BJ (cell line): ENCODE measurements at places on chromosomes 1 and 21. TPM values are rescaled to one million over a fixed set of nuclear protein-coding genes. Genes with fewer than 3 reads are reported as not detected.

Gene FCRL4
- polyA plus RNA-seq: not detected in 2 replicates

Gene RHBDL2
- polyA plus RNA-seq: 0.07 and 0.33 TPM in 2 replicates

Gene EDARADD
- polyA plus RNA-seq: 0.05 TPM in 1 of 2 replicates, not detected in the other

Gene PTPRC
- polyA plus RNA-seq: 0.20 and 0.22 TPM in 2 replicates

DNA sequence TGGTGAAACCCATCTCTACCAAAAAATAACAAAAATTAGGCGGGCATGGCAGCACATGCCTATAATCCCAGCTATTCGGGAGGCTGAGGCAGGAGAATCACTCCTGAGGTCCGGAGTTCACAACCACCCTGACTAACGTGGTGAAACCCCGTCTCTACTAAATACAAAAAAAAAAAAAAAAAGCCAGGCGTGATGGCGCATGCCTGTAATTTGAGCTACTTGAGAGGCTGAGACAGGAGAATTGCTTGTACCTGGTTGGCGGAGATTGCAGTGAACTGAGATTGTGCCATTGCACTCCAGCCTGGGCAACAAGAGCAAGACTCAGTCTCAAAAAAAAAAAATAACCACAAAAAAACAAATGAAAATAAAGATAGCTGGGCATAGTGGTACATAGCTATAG is 42.3 kb downstream of the CC2D1B start:
- no peak for DNase-seq

- peak; percentile 2 for DNase-seq
Measured at GRCh38 chr1:114122941-114123618, 30.6 kb downstream of the SYT6 start.

DNA sequence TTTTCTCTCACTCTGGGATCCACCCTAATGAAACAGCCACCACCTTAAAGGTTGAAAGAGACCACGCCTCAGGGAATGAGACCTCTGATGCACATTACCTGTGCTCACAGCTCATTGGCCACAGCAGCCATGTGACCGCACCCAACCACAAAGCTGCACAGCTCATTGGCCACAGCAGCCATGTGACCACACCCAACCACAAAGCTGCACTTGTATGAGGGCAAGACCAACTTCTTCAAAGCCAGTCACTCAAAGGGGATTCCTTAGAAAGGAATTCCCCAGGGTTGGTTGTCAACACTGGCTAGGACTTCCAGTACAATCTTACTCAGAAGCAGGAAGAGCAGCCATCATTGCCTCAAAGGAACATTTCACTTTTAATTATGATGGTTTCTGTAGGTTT is 43.6 kb upstream of the PDE9A start:
- no peak for DNase-seq

GRCh38 chr21:40620386-40621145 is 226.4 kb downstream of the DSCAM start:
- no peak for DNase-seq

- DNase-seq: no peak
Measured at GRCh38 chr1:1794999-1795398, 16.7 kb upstream of the NADK start.

DNA sequence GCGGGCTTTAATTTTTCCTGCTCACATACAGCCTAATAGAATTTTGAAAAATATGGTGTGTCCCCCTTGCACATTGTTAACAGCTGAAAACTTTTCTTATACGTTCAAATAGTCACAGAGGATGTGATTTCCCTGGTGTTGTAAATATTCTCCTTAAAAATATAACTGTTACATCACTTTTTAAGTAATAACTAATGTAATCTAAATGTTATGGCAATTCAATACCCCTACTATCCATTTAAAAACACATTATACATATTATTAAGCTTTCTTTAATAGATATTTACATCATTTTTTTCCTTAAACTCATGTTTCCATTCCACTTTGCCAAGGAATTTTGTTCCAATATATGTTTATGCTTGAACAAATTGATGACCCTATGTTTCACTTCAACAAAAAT is 85.5 kb upstream of the S1PR1 start:
- DNase-seq: no peak

GRCh38 chr1:231208980-231209379 is 32.0 kb upstream of the GNPAT start:
- no peak for DNase-seq

GRCh38 chr1:182215764-182216163 is 154.3 kb upstream of the ZNF648 start:
- DNase-seq: peak; percentile 97

GRCh38 chr1:61752921-61753389 is 10.7 kb downstream of the PATJ start:
- DNase-seq: no peak

DNA sequence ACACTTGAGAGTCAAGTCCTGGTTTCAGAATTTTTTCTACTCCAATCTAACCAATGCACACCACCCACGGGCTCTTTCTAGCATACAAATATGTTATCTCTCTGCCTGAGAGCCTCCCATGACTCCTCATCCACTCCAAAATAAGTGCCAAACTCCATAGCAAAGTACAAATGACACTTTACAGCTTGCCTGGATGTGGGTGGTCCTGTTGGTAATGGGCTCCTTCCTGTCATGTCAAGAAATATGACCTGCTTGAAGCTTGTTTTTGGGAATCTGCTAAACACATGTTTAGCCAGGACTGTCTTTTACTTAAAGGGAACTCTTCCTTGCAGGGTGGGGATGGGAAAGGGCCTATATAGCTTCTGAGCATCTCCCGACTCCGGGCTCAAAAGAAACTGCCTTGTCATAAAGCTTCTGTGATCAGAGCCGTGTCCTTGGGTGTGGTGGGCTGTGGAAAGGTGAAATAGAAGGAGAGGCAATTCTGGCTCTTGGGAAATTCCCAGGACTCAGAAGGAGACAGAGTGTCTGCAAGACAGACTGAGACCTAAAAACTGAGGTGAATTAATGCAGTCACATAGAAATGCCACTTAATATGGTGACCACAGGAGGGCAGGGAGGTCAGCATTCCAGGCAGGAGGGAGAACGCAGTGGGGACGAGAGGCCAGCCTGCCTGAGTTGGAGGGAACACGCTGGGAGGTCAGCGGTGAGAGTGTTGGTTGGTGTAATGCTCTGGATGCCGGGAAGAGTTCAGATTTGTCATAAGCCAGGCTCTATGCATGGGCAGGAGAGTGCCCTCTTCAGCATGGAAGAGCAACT is 6.1 kb upstream of the IGFN1 start:
- peak; percentile 54 for DNase-seq

- no peak for DNase-seq
Measured at GRCh38 chr1:26666855-26667254, 29.0 kb upstream of the ARID1A start.

DNA sequence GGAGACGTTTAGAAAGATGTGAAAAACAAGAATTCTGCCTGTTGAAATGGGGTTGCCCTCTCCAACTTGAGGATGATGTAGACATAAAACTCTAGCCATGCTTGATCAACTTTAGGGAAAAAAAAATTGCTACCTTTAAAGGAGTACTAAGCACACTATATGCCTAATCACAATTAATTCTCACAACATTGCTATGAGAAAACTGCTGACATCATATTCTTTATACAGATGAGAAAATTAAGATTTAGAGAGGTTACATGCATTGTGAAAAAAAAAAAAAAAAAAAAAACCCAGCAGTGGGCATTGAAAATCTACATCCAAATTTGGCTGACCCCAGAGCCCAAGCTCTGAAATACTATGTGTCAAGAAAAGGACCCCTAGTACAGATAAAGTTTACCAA is 617.2 kb upstream of the ADGRL2 start:
- DNase-seq: no peak
